CD4-positive, alpha-beta T cell treated with Interleukin-12 subunit alpha and Interleukin-12 subunit beta, for 1 hour (primary cell): ENCODE measurements at places on chromosomes 2 and 18.
A peak's percentile ranks its signal among the peaks of the same experiment; 100 is the strongest.

DNA sequence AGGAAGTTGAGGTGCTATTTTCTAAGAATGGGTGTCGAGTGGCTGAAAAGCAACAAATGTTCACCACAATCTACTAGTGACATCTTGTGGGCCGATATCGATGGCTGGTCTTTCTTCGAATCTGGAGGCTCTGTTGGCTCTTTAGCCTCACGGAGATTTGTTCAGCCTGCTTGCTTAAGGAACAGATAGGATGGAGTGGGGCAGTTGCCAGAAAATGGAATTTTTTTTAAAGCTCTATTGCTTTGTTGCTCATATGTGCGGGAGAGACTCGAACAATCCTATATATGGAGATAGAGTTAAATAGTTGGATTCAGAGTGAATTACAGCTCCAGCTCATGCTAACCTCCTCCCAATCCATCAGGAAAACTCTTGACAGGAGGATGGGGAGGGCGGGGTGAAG is 70.9 kb upstream of the LYPD6B start:
- DNase-seq, result no peak

- DNase-seq, result no peak
Observed at GRCh38 chr2:65638443-65638842, 206.0 kb upstream of the SPRED2 start.

DNA sequence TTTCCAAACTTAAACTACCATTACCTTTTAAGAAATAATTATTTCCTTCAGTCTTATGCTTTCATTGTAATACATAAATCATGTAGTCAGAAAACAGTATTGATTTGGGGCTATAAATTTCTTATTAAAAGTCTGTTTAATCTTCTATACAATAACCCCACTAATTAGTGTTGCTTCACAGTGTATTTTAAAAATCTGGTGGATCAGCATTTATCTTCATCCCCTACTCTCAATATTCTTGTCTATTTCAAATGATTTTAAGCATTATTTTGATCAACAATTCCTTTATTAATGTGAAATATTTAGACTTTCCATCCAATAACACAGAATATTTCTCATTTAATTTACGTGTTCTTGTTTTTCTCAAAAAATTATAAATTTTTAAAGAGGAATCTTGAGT is 32.5 kb upstream of the SDC1 start:
- no peak for DNase-seq

- DNase-seq, result no peak
Observed at GRCh38 chr2:166944909-166945308, 56.6 kb downstream of the XIRP2 start.

DNA sequence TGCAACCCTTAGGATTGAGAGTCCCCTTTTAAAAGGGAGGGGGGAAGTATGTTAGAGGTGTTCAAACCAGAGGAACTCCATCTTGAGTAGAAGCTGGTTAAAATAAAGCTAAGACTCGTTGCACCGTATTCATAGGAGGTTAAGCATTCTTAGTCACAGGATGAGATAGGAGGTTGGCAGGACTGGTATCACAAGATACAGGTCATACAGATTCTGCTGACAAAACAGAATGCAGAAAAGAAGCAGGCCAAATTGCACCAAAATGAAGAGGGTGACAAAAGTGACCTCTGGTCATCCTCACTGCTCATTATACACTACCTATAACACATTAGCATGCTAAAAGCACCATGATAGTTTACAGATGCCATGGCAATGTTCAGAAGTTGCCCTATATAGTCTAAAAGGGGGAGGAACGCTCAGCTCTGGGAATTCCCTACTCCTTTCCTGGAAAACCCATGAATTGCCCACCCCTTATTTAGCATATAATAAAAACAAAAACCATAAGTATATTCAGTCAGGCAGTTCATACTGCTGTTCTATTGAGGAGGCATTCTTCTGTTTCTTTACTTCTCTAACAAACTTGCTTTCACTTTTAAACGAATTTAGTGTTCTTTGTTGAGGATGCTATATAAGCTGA is 192.2 kb upstream of the NDUFV2 start:
- no peak for DNase-seq

- peak; percentile 11 for DNase-seq
Observed at GRCh38 chr2:143083636-143084035, 45.6 kb upstream of the ARHGAP15 start.
